ENCODE measurements at places on chromosomes 13 and 19. TPM values are rescaled to one million over a fixed set of nuclear protein-coding genes. Genes with fewer than 3 reads are reported as not detected.

GRCh38 chr13:98576963-98577835 lies at the start of gene STK24:
STK24 (minus strand) TSS chr13:98577107; CDS start chr13:98576786, 321 bp downstream.
- H3K4me1 ChIP-seq: peaks cover 16% of the 10 kb centered on the region
- H3K36me3 ChIP-seq: no peaks in the 10 kb centered on the region
- peak within 1 kb of the TSS; percentile 96 for H3K4me3 ChIP-seq

GRCh38 chr13:39550931-39551330 lies 52.1 kb downstream of the LHFPL6 start:
- no peaks in the 10 kb centered on the region for H3K4me1 ChIP-seq
- H3K27me3 ChIP-seq: no peaks in the 10 kb centered on the region
- no peak overlapping the region for H3K27ac ChIP-seq
- no peak overlapping the region for H3K4me3 ChIP-seq
- no peak for DNase-seq

DNA sequence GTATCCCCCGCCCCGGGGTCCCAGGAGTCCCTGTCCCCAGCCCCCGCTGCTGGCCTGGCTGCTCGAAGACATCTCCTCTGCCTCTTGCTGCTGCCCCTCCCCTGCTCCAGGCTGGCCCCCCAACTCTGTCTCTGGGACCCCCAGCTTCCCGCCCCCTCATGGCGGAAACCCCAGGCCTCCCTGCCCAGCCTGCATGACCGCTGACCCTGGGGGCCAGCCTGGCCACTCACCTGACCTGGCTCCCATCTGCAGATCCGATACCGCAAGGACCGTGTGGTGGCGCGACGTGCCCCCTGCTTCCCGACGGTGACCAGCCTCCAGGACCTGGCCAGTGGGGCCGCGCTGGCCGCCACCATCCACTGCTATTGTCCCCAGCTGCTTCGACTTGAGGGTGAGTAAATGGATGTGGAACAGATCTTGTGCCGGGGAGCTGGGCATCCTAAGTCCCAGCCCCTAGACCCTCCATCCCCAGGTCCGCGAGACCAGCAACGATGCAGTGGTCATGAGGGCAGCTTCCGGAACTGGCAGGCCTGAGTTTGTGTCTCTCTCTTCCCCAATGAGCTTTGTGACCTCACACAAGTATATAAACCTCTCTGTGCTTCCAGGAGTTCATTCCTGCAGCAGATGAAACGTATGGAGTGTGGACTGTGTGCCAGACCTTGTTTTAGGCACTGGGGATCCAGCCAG lies 12.4 kb downstream of the CAMSAP3 start:
- no peaks in the 10 kb centered on the region for H3K27me3 ChIP-seq
- no peak overlapping the region for H3K27ac ChIP-seq
- no peaks in the 10 kb centered on the region for H3K36me3 ChIP-seq
- no peaks in the 10 kb centered on the region for H3K4me1 ChIP-seq
- no peak overlapping the region for H3K4me3 ChIP-seq
- no peak for DNase-seq

- no peaks in the 10 kb centered on the region for H3K36me3 ChIP-seq
- H3K4me1 ChIP-seq: no peaks in the 10 kb centered on the region
- no peak overlapping the region for H3K27ac ChIP-seq
Measured at GRCh38 chr13:34654647-34655046, 287.4 kb upstream of the NBEA start.

DNA sequence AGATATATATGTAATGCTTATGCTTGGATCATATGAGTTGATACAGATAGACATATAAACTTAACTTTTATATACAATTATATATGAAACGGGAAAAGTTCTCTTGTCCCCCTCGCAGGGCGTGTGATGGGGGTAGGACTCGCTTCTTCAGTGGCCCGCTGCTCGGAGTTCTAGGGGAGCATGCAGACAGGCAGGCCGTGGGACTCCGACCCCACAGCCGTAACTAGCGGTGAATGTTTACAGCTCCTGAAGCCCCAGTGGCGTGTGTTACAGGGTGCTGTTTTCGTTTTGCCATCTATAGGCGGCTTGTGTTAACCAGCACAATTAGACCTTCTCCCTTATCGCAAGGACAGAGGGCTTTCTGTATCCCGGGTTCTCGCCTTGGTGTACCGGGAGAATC lies 1899.8 kb downstream of the PCDH9 start:
- H3K4me1 ChIP-seq: no peaks in the 10 kb centered on the region
- H3K27ac ChIP-seq: no peak overlapping the region
- no peak for DNase-seq
- no peak overlapping the region for H3K4me3 ChIP-seq
- no peaks in the 10 kb centered on the region for H3K27me3 ChIP-seq

- H3K4me3 ChIP-seq: no peak overlapping the region
- H3K27me3 ChIP-seq: no peaks in the 10 kb centered on the region
Measured at GRCh38 chr13:35630551-35631275, 154.2 kb upstream of the MAB21L1 start.

DNA sequence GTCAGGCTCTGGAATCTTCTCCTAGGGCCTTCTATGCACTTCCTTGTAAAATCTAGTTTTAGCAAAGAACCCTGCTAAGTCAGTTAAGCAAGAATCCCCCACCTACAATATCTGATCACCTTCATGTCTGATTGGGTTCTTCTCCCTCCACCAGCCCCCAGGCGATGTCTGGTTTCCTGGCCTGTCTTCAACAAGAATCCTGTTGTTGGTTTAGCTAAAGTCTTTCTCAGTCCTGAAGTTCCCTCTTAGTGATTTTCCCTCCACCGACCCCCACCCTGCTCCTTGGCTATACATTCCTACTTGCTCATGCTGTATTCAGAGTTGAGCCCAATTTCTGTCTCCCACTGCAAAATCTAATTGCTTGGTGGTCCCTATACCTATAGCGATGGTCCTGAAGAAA lies 35.2 kb upstream of the SLC46A3 start:
- no peak for DNase-seq
- no peaks in the 10 kb centered on the region for H3K4me1 ChIP-seq
- H3K36me3 ChIP-seq: no peaks in the 10 kb centered on the region
- H3K27me3 ChIP-seq: no peaks in the 10 kb centered on the region
- H3K27ac ChIP-seq: no peak overlapping the region

DNA sequence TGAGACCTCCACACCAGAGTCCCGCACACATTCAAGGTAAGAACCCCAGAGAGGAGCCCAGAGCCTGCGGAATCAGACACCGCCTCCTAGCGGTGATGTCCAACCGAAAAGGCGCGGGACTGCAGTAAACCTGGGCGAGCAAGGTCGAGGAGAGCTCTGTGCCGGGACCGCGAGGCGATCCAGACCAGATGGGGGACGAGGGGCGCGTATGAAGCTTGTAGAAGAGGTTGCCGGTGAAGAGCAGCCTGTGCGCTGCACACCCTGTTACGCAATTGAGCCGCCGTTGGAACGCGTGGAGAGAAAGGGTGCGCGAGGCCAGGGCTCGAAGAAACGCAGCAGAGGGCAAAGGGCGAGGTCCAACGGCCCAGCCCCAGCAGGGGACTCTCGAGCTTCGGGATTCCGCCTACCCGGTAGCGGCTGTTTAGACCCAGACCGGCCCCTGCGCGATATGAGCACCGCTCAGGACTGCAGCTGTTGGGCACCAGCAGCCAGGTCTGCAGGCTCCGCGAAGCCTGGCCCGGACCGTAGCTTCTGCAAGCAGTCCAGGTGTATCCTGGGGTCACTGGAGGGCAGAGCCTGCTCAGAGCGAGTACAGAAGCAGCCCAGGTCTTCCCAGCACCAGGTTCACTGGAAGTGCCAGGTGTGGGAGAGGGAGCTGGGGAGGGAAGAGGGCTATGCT lies 65.9 kb upstream of the ZNF599 start:
- H3K4me1 ChIP-seq: peaks cover 9% of the 10 kb centered on the region
- peak; percentile 31 for DNase-seq
- H3K36me3 ChIP-seq: no peaks in the 10 kb centered on the region

The LILRB3 gene
- total RNA-seq: 2.6 TPM

DNA sequence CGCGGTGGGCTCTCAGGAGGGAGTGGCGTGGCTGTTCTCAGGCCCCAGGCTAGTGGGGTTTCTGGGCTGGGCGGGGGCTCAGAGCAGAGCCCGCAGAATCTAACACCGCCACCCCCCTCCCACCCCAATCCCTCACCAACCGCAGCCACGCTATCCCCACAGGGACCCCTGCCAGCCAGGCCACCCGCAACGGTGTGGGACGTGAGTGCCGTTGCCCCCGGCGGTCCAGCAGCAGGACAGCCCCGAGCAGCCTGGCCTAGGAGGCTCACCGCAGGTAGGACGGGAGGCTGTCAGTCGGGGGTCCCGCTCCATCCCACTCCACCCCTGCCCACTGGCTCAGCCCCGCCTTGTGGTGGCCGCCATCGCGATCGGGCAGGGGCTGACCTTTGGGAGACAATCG lies at the start of gene NTN5:
NTN5 (minus strand) TSS at position 24 of the 400 bp plus-strand sequence. CDS start 2,031 bp downstream, outside the sequence.
- H3K36me3 ChIP-seq: no peaks in the 10 kb centered on the region
- H3K4me3 ChIP-seq: no peak within 1 kb of the TSS
- H3K4me1 ChIP-seq: peaks cover 11% of the 10 kb centered on the region
- no peak for DNase-seq
- no peak within 1 kb of the TSS for H3K27ac ChIP-seq

DNA sequence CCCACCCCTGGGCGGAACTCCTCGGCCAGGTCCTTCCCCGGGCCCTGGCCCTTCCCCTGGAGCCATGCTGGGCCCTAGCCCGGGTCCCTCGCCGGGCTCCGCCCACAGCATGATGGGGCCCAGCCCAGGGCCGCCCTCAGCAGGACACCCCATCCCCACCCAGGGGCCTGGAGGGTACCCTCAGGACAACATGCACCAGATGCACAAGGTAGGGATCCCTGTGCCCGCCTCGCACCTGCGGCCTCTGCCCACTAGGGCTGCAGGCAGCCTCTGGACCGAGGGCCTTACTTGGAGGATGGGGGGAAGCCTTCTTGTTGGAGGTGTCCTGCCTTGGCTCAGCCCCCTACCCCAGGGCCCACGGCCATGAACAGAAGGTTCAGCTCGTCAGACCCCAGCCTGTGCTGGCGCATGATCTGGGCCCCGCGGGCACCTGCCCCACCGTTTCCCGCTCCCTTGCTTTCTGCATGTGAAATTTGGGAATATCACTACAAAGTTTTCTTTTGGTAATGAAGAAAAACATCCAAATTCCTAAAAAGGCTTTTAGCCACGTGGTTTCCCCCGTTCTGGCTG lies 23.4 kb downstream of the SMARCA4 start:
- no peak overlapping the region for H3K27ac ChIP-seq
- no peaks in the 10 kb centered on the region for H3K27me3 ChIP-seq
- no peaks in the 10 kb centered on the region for H3K4me1 ChIP-seq
- DNase-seq: no peak

GRCh38 chr19:19538061-19538784 lies at the start of gene CILP2:
CILP2 (plus strand) TSS chr19:19538265; CDS start chr19:19538350, 85 bp downstream.
- no peak within 1 kb of the TSS for H3K27ac ChIP-seq
- H3K36me3 ChIP-seq: no peaks in the 10 kb centered on the region
- H3K4me3 ChIP-seq: no peak within 1 kb of the TSS
- peaks cover 29% of the 10 kb centered on the region for H3K4me1 ChIP-seq

The KLK13 gene
- 3.3 TPM for total RNA-seq

- H3K27me3 ChIP-seq: no peaks in the 10 kb centered on the region
- H3K4me3 ChIP-seq: no peak overlapping the region
- no peak overlapping the region for H3K27ac ChIP-seq
- no peak for DNase-seq
Measured at GRCh38 chr13:29294821-29295220, 300.7 kb downstream of the SLC7A1 start.

The FUT1 gene
- 0.37 TPM for total RNA-seq

The NXNL1 gene
- total RNA-seq: not detected

All from transverse colon (tissue), 4 donors.